Smooth muscle cell of the pulmonary artery (primary cell): ENCODE measurements at places on chromosomes 12 and 14. TPM values are rescaled to one million over a fixed set of nuclear protein-coding genes. Genes with fewer than 3 reads are reported as not detected.

TTC6 gene
- not detected in 2 replicates for total RNA-seq

MYO1H gene
- total RNA-seq, result not detected in 2 replicates

ALDH2 gene
- 39.2 and 56.9 TPM in 2 replicates for total RNA-seq

CPNE6 gene
- not detected in 2 replicates for total RNA-seq

RD3L gene
- total RNA-seq, result not detected in 2 replicates

TRIM9 gene
- 0.39 and 0.73 TPM in 2 replicates for total RNA-seq

TMPRSS12 gene
- total RNA-seq, result not detected in 2 replicates

KERA gene
- not detected in 2 replicates for total RNA-seq

SERPINA5 gene
- total RNA-seq, result 0.03 and 0.33 TPM in 2 replicates
